ENCODE measurements at places on chromosomes 5 and 9.

GRCh38 chr5:143350751-143351602, 52.5 kb downstream of the NR3C1 start:
- peak; percentile 16 for DNase-seq

DNA sequence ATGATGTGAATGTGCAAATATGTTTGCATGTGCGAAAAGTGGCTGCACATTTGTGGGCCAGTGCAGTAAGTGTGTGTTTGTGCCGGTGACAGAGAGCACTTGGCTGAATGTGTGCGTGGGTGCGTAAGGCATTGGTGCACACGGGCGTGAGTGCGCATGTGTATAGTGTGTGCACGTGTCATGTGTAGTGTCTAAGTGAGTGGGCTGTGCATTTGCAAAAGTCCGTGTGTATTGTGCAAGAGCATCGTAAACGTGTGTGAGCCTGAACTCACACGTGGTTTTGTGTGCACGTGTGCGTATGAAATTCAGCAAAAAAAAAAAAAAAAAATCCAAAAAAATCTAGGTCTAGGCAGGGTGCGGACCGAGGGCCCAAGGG, 6.5 kb upstream of the EBF1 start:
- no peak for DNase-seq

- no peak for DNase-seq
Measured at GRCh38 chr5:115415143-115415491, 118.7 kb upstream of the CCDC112 start.

DNA sequence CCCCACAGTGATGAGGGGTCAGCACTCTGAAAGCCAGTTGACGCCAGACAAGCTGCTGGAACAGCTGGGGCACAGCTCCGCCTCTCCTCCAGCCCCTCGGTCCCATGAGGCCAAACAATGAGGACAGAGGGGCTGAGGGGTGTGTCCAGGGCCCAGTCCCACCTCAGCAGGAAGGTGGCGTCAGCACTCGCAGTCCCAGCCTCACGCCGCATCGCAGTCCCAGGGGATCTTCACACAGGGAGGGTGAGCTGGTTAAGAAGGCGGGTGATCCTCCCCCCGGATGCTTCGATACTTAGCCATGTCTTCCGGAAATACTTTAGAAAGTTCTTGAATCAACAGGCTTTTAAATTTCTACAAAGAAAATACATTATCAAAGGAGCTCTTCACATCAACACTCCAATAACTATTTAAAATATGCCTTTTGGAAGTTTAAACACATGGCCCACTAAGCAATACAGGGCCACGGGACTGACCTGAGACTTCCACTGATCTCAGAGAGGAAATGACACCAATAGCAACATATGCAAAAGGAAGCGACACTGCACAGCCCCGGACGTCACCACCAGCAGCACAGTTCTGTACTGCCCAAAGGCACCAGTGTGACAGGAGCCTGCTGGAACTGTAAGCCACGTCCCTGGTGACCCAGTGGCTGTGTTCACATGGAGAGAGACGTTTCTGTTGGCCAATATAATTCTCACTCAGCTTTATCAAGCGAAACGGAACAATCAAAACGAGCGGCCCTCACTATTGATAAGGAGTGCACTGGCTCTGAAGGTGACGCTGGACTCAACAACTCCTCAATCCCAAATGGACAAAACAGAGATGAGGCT, 5.9 kb downstream of the MED10 start:
- no peak for DNase-seq
